Aortic smooth muscle cell (primary cell): ENCODE measurements at places on chromosomes 1 and 21. TPM values are rescaled to one million over a fixed set of nuclear protein-coding genes. Genes with fewer than 3 reads are reported as not detected.

The HSPB7 gene
- 4.6 and 21.6 TPM in 2 replicates for total RNA-seq

The MYOC gene
- 0.13 and 0.37 TPM in 2 replicates for total RNA-seq

The OR2L8 gene
- not detected in 2 replicates for total RNA-seq

The ADAMTS4 gene
- 4.2 and 7.5 TPM in 2 replicates for total RNA-seq

The LRRC8B gene
- total RNA-seq, result 0.75 and 2.1 TPM in 2 replicates

The BEND5 gene
- 0.12 TPM in 1 of 2 replicates, not detected in the other for total RNA-seq

The KCNJ9 gene
- under 0.01 and 0.06 TPM in 2 replicates for total RNA-seq

The TRIM17 gene
- 0.12 and 0.13 TPM in 2 replicates for total RNA-seq

The CLCA2 gene
- 0.26 and 1.2 TPM in 2 replicates for total RNA-seq

The FASLG gene
- total RNA-seq, result not detected in 2 replicates
